Stimulated activated CD8-positive, alpha-beta memory T cell treated with anti-CD3 and anti-CD28 coated beads, Interleukin-12 subunit alpha, Interleukin-12 subunit beta, amount 100 ng/mL, for 4 hours (primary cell): ENCODE measurements at places on chromosomes 1 and 21.

GRCh38 chr1:227894831-227895451 lies 52.8 kb downstream of the WNT9A start:
- no peak for DNase-seq

- DNase-seq = no peak
Measured at GRCh38 chr1:159700312-159700711, 14.1 kb downstream of the CRP start.

- no peak for DNase-seq
Measured at GRCh38 chr21:39538453-39539042, 74.2 kb upstream of the B3GALT5 start.

- DNase-seq = no peak
Measured at GRCh38 chr21:43354026-43354420, 72.9 kb downstream of the SIK1 start.

DNA sequence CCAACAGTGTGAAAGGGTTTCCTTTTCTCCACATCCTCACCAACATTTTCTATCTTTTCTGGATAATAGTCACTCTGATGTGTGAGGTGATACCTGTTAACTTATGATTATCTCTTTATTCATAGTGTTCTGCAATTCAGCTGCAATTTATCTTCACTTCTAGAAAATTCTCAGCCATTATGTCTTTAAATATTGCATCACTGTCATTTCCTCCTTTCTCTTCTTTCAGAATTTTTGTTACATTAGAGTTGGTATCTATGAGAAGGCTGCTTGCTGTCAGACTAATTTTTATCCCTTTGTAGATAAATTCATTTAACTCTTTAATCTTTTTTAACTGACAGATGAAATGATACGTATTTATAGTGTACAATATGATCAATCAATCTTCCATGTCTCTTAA lies 30.5 kb upstream of the ATF3 start:
- no peak for DNase-seq

DNA sequence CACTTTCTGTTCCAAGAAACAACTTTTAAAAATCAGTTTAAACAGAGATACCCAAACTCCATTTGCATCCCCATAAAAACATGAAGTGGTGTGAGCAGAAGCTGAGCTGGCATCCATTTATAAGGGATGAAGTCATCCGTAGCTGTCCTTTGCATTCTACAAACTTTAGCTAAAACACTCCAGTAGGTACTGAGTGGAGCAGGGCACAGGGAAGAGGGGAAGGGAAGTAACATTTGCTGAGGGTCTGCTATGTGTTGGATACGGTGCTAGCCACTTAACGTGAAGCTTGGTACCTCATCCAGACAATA lies 32.9 kb downstream of the VWA5B1 start:
- DNase-seq = no peak

DNA sequence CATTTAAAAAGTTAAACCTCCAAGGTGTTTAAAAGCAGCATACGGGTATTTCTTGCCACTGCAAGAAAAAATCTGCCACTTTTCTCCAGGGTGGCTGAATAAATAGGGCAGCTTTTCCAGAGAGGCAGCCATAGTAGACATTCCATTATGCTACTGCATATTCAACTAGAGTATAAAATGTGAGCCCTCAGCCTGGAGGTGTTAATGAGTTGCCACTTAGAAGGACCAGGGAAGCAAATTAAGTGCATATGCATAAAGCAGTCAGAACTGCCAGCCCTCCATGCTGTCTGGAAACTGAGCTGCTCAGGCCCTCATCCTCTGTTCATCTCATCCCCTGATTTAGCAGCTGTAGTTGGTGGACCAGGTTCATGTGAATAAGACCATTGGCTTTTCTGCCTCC lies 99.4 kb downstream of the DIRAS3 start:
- no peak for DNase-seq

DNA sequence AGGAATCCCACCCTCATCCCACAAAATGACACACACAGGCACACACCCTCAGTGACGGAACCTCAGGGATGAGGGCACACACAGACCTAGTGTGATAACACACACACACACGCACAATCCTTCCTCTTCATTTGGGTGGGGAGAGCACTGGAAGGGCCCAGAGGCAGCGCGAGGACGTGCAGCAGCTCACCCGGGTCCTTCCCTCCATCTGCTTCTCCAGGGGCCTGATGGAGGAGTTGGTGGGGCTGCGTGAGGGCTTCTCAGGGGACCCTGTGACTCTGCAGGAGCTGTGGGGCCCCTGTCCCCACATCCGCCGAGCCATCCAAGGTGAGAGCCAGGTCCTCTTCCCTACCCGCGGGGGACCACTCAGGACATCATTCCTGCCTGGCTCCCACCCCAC lies 557 bp downstream of the CLCNKA start:
- DNase-seq = no peak
